Uterus (tissue), 4 donors: ENCODE measurements at places on chromosomes 1 and 21.
A peak's percentile ranks its signal among the peaks of the same experiment; 100 is the strongest.

GRCh38 chr1:119805247-119805646, 6.0 kb downstream of the REG4 start:
- no peak overlapping the region for H3K27ac ChIP-seq
- no peaks in the 10 kb centered on the region for H3K27me3 ChIP-seq
- no peak overlapping the region for H3K4me3 ChIP-seq
- H3K36me3 ChIP-seq, result no peaks in the 10 kb centered on the region
- H3K4me1 ChIP-seq, result no peaks in the 10 kb centered on the region
- DNase-seq, result no peak

GRCh38 chr1:28956038-28956464, 41.7 kb downstream of the EPB41 start:
- no peak for DNase-seq
- no peaks in the 10 kb centered on the region for H3K36me3 ChIP-seq
- H3K27me3 ChIP-seq, result no peaks in the 10 kb centered on the region
- no peak overlapping the region for H3K27ac ChIP-seq
- no peak overlapping the region for H3K4me3 ChIP-seq
- H3K4me1 ChIP-seq, result no peaks in the 10 kb centered on the region

GRCh38 chr1:104294259-104294658, 544.6 kb downstream of the AMY1C start:
- no peaks in the 10 kb centered on the region for H3K27me3 ChIP-seq
- no peak for DNase-seq
- H3K4me1 ChIP-seq, result no peaks in the 10 kb centered on the region
- no peak overlapping the region for H3K27ac ChIP-seq
- H3K36me3 ChIP-seq, result no peaks in the 10 kb centered on the region
- no peak overlapping the region for H3K4me3 ChIP-seq

DNA sequence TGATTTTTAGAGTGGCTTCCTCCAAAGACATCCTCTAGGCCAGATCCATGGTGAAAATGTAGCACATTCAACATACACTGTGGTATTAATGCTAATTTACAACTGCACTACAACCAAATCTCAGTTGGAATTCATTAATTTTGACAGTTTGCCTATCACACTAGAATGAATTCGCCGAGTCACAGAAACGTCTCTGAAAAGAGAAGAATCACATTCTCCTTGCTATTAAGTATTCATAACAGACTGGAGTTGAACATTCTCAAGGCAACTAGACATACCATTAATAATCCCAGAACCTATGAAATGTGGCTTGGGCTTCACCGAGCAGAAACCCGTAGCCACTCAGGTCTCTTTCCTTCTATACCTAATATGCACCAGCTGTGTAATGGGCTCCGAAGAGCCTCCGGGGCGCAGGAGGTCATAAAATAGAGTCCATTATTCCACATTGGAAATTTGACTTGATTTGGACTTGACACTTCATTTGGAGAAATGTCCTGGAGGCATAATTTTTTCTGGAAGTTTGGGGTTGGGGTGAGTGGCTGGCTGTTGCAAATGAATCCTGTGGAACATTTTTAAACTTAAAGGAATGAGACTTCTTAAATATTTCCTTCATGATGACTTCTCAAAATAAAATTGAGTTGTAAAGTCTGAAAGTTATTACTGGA, 117.1 kb downstream of the DSCAM start:
- H3K27ac ChIP-seq, result no peak overlapping the region
- no peak overlapping the region for H3K4me3 ChIP-seq
- H3K4me1 ChIP-seq, result no peaks in the 10 kb centered on the region
- no peak for DNase-seq
- H3K27me3 ChIP-seq, result no peaks in the 10 kb centered on the region

GRCh38 chr1:162293073-162293692, 83.5 kb downstream of the SPATA46 start:
- H3K4me3 ChIP-seq, result no peak overlapping the region
- DNase-seq, result no peak
- H3K36me3 ChIP-seq, result no peaks in the 10 kb centered on the region
- H3K4me1 ChIP-seq, result no peaks in the 10 kb centered on the region
- no peak overlapping the region for H3K27ac ChIP-seq

DNA sequence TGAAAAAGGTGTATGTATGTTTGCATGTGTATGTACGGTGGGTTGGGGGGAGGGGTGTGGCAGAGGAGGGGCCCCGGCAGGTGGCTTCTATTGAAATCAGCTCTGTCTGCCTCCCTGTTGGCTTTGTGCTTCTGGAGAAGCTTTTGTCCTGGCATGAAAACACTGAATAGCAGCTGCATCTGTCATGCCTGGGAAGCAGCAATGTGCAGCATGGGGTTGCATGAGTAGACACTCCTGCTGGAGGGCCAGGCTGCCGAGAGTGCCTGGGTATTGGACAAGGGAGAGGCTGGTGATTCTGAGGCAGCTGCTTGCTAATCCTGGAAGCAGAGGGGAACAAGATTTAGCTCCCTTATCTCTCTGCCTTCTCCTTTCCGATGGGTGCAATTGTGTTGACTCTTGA, 20.5 kb downstream of the MAPKAPK2 start:
- H3K27me3 ChIP-seq, result no peaks in the 10 kb centered on the region
- H3K4me3 ChIP-seq, result no peak overlapping the region
- no peak for DNase-seq
- peaks cover 27% of the 10 kb centered on the region for H3K4me1 ChIP-seq
- H3K27ac ChIP-seq, result peak overlapping the region; percentile 14

DNA sequence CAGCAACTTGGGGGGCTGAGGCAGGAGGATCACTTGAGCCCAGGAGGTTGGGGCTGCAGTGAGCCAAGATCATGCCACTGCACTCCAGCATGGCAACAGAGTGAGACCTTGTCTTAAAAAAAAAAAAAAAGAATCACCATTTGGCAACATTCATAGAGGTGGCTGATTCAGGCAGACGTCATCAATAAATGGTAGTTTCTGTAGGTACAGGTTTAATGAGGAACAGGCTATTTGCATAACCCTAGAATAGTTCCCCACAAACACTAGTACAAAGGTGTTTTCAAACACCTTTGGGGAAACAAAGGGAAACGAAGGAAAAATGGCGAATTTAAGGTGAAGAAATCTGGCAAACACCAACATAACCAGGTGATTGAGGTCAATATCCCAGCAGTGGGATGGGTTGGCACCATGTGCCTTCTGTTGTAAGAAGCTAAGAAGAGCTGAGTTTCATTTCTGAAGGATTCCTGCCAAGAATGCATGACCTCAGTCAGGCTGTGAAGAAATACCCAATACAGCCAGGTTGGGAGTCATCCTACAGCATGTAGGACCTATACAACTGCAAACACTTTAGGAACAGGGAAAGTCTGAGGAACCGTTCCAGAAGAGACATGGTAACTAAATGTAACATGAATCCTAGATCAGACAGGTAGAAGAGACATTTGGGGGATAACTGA, 5.6 kb downstream of the LPAR3 start:
- H3K4me1 ChIP-seq, result no peaks in the 10 kb centered on the region
- DNase-seq, result no peak
- H3K27ac ChIP-seq, result no peak overlapping the region
- no peaks in the 10 kb centered on the region for H3K36me3 ChIP-seq
- H3K4me3 ChIP-seq, result no peak overlapping the region

DNA sequence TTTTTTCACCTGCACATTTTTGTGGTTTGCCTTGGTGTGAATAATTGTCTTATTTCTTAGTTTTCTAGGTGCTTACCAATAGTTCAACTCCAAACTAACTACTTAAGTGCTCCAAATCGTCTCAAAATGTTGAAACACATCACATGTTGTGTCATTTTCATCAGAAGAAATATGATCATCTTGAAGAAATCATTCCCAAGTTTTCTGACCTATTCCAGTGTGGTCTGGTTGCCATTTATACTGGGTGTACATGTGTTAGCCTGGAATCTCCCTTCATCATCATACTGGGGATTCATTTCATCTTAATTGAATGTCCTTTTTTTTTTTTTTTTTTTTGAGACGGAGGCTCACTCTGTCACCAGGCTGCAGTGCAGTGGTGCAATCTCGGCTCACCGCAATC, 67.0 kb downstream of the EIF2B3 start:
- no peaks in the 10 kb centered on the region for H3K27me3 ChIP-seq
- H3K4me1 ChIP-seq, result no peaks in the 10 kb centered on the region
- no peaks in the 10 kb centered on the region for H3K36me3 ChIP-seq
- no peak overlapping the region for H3K27ac ChIP-seq

DNA sequence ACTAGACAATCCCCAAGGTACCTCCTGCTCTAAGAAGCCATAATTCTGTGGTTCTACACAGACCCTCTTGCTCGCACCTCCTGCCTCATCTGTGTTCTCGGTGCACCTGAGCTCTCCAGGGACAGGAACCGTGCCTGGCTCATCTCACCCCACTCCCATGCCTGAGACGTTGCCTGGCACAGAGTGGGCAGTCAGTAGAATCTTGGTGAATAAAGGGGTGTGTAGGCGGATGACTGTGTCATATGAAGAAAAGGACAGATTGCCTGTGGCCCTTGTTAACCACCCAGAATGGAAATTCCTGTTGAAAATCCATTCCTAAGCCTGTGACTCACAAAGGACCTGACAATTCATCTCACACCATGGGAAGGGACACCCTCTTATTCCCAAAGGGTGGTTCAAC, 92.9 kb downstream of the KCNN3 start:
- no peak overlapping the region for H3K27ac ChIP-seq
- H3K27me3 ChIP-seq, result no peaks in the 10 kb centered on the region
- no peak overlapping the region for H3K4me3 ChIP-seq
- no peaks in the 10 kb centered on the region for H3K36me3 ChIP-seq

- H3K4me3 ChIP-seq, result no peak overlapping the region
- DNase-seq, result no peak
- no peaks in the 10 kb centered on the region for H3K4me1 ChIP-seq
- no peak overlapping the region for H3K27ac ChIP-seq
These were observed 166.9 kb downstream of the TNFSF18 start for GRCh38 chr1:172883844-172884243.

DNA sequence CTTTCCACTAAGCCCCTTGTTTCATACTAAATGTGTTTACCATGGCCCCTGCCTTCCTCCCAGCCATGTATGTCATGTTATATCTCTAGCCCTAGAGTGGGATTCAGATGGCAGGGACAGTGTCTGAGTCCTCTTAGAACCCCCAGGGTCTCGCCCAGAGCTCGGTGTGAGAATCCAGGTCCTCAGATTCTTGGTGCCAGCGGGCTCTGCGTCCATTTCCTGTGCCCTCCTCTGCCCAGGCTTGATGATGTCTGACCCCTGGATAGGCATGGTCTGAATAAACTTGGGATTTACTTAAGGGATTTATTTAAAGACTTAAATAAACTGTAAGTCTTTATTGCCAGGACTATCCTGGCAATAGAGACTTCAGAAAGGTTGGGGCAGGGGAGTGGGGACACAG, 6.2 kb upstream of the KISS1 start:
- peaks cover 3% of the 10 kb centered on the region for H3K4me1 ChIP-seq
- DNase-seq, result no peak
- H3K36me3 ChIP-seq, result no peaks in the 10 kb centered on the region
- no peak overlapping the region for H3K27ac ChIP-seq

GRCh38 chr1:67735806-67736627, 51.0 kb downstream of the GADD45A start:
- DNase-seq, result peak; percentile 88
- no peaks in the 10 kb centered on the region for H3K27me3 ChIP-seq
- H3K27ac ChIP-seq, result peak overlapping the region; percentile 70
- no peaks in the 10 kb centered on the region for H3K36me3 ChIP-seq
- peaks cover 17% of the 10 kb centered on the region for H3K4me1 ChIP-seq

GRCh38 chr1:30083800-30084464, 639.5 kb downstream of the MATN1 start:
- H3K4me3 ChIP-seq, result no peak overlapping the region
- no peaks in the 10 kb centered on the region for H3K27me3 ChIP-seq
- DNase-seq, result no peak
- H3K36me3 ChIP-seq, result no peaks in the 10 kb centered on the region
- H3K4me1 ChIP-seq, result no peaks in the 10 kb centered on the region

- H3K36me3 ChIP-seq, result no peaks in the 10 kb centered on the region
- H3K4me3 ChIP-seq, result no peak overlapping the region
- no peak for DNase-seq
- no peaks in the 10 kb centered on the region for H3K27me3 ChIP-seq
- H3K27ac ChIP-seq, result no peak overlapping the region
These were observed 69.8 kb downstream of the SPSB1 start for GRCh38 chr1:9362488-9362887.

GRCh38 chr1:77271852-77272580, 9.8 kb upstream of the AK5 start:
- H3K4me3 ChIP-seq, result no peak overlapping the region
- H3K36me3 ChIP-seq, result no peaks in the 10 kb centered on the region
- DNase-seq, result no peak
- no peaks in the 10 kb centered on the region for H3K4me1 ChIP-seq
- H3K27me3 ChIP-seq, result no peaks in the 10 kb centered on the region

- no peak for DNase-seq
- H3K36me3 ChIP-seq, result no peaks in the 10 kb centered on the region
- H3K4me1 ChIP-seq, result no peaks in the 10 kb centered on the region
- no peak overlapping the region for H3K4me3 ChIP-seq
These were observed 58.2 kb downstream of the DNTTIP2 start for GRCh38 chr1:93820554-93821422.

DNA sequence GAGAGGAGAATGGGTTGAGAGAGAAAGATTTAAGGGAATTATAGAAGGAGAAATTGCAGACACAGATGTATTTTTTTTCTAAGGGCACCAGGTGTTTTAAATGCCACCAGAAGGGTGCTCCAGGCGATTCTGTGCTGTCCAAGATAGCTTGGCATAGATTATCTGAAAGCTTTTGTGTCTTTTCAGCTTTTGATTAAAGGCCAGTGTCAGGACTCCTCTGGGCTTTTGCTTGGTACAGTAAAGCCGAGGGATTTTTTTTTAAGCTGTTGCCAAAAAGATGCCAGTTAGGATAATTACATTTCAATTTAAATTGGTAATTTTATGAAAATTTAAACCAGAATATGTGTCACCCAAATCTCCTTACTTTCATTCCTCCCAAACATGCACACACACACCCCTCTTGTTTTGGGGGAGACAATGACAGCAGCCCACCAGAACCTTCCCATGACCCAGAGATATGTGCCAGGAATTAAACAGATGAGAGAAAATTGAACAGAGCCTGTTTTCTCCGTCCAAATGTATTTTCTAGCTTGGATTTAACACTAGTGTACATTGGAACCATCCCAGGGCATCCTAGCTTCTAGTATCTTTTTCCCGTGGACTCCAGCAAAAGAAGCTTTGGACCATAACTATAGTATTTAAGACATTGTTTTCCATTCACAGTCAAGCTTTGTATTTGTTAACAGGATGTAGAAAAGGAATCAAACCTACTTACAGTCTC, 670.7 kb upstream of the CXADR start:
- no peak overlapping the region for H3K4me3 ChIP-seq
- peak overlapping the region; percentile 19 for H3K27ac ChIP-seq
- H3K4me1 ChIP-seq, result no peaks in the 10 kb centered on the region
- H3K27me3 ChIP-seq, result no peaks in the 10 kb centered on the region

DNA sequence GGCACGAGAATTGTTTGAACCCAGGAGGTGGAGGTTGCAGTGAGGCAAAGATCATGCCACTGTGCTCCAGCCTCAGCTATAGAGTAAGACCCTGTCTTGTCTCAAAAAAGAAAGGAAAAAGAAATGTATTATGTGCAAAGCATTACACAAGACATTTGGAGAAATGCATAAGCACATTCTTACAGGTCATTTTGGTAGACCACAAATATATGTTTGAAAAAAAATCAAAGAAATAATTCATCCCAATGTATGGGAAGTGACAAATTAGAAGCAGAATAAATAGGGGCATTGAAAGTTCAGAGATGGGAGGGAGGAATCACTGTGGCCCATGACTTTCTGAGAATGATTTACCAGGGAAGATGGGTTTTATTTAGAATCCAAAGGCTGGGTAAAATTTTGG, 283.5 kb upstream of the ADAMTS5 start:
- no peaks in the 10 kb centered on the region for H3K4me1 ChIP-seq
- H3K27me3 ChIP-seq, result no peaks in the 10 kb centered on the region
- no peak for DNase-seq
- no peak overlapping the region for H3K4me3 ChIP-seq
- no peak overlapping the region for H3K27ac ChIP-seq
